Activated naive CD4-positive, alpha-beta T cell treated with anti-CD3 and anti-CD28 coated beads, Interleukin-2, amount 10 ng/mL, durations not matched to agents 7 days and 5 days (primary cell): ENCODE measurements at places on chromosomes 4 and X.

DNA sequence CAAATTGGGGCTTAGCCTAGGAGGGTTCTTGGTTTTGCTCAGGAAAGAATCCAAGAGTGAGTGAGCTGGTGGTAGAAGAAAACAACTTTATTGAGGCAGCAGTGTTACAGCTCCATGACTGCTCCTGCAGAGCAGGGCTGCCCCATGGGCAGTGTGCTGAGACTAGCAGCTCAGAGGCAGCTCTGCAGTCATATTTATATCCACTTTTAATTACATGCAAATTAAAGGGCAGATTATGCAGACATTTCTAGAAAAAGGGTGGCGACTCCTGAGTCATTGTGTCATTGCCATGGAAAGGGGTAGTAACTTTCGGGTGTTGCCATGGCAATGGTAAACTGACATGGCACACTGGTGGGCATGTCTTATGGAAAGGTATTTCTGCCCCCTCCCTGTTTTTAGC is 202.2 kb downstream of the CLCN4 start:
- no peak overlapping the region for H3K27ac ChIP-seq
- no peak overlapping the region for H3K4me3 ChIP-seq
- no peaks in the 10 kb centered on the region for H3K4me1 ChIP-seq

GRCh38 chrX:88136328-88136727 is 610.7 kb upstream of the CPXCR1 start:
- H3K4me3 ChIP-seq: no peak overlapping the region
- no peak overlapping the region for H3K27ac ChIP-seq
- no peaks in the 10 kb centered on the region for H3K36me3 ChIP-seq
- no peaks in the 10 kb centered on the region for H3K4me1 ChIP-seq

DNA sequence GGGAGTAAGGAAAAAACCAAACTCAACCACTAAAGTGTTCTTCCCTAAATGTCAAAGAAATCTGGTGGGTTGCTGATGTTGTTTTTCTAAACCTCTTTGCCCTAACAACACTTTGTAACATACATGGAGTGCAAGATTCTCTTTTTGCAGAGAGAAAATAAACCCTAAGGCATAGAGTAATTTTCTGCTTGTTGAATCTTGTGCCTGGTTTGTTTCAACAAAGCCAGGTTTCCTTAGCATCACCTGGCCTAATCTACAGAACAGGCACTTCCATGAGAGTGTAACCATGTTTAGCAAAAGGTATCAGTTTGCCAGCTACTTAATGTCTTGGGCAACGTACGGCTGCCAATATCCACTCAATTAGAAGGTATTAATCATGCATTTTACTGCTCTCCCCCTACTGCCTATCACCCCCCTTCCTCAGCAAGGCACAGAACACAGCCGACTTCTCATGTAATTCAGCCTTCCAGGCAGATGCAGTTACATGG is 219.2 kb downstream of the MAML3 start:
- H3K27ac ChIP-seq: no peak overlapping the region
- H3K27me3 ChIP-seq: peaks cover 4% of the 10 kb centered on the region

DNA sequence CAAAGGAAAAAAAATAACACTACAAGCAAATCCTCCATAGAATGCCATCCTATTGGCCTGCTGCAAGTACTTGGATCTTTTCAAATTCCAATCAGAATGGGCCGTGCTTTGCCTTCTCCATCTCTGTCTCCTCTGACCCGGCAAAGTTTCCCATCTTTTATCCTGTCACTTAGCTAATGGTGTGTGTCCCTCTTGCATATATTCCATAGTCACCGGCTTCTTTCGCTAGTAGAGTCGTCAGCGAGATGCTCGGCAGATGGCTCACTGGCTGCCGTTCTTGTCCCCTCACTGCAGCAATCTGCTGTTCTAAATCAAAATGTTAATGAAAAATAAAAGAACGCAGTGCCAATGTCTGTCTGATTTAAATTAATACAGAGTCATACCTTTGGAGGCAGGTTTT is 22.1 kb downstream of the GRIA3 start:
- no peak overlapping the region for H3K4me3 ChIP-seq
- H3K27me3 ChIP-seq: no peaks in the 10 kb centered on the region
- DNase-seq: no peak
- no peaks in the 10 kb centered on the region for H3K4me1 ChIP-seq

DNA sequence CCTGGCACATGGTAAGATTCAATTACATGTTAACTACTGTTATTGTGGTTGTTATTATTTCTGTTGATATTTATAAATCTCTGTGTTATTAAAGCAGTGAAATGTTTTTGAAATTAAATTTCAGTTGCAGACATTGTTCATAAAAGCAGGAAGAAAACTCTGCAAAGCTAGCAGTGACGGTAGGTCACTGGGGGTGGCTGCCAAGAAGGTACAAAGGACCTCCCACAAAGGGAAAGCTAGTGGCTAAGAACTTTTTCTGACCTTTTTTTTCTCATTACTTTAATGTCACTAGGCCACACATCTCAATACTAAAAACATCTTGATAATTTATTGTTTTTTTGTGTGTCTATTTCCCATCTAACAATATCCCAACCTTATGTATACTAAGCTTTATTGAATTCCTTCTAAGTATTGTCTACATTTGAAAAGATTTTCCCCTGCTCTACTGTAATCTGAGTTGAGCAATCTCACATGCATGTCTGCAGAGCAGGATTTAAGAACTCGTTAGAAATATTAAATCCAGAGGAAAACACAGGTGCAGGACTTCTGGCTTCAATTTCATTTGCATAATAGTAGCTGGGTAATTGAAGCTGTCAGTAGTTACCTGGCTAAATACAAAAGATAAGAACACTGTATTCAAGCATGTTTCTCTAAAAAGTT is 197.3 kb downstream of the CFAP299 start:
- no peaks in the 10 kb centered on the region for H3K27me3 ChIP-seq
- DNase-seq: no peak
- no peak overlapping the region for H3K4me3 ChIP-seq
- no peaks in the 10 kb centered on the region for H3K36me3 ChIP-seq
